ENCODE measurements at places on chromosomes 12 and 14.

GRCh38 chr12:27814851-27815591 lies 35.0 kb upstream of the MANSC4 start:
- DNase-seq = peak; percentile 57

DNA sequence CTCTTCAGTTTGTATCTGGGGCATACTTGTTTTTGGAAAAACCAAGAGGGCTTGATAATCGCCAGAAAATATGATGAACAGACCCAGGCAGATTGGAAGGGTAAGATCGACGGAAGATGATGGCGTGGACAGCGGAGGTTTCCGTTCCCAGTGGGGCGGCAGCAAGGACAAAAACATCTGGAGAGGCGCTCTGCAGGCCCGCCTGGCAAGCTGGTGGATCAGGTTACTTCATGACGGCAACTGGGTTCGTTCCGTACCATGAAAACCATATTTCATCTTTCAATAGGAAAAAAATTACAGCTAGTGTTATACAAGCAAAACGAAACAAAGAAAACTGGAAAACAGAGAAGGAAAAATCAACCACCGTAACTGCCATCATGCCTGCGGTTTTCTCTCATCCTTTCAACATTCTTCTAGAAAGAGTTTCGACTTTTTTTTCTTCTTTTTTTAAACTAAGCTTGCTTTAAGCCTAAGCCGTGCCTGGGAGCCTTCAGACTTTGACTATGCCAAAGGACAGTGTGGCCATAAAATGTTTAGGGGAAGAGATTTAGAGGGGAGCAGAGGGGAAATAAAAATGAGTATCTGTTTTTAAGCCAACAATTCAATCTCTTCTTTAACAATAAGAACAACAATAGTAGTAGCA lies 210.5 kb downstream of the FOXN3 start:
- peak; percentile 62 for DNase-seq

DNA sequence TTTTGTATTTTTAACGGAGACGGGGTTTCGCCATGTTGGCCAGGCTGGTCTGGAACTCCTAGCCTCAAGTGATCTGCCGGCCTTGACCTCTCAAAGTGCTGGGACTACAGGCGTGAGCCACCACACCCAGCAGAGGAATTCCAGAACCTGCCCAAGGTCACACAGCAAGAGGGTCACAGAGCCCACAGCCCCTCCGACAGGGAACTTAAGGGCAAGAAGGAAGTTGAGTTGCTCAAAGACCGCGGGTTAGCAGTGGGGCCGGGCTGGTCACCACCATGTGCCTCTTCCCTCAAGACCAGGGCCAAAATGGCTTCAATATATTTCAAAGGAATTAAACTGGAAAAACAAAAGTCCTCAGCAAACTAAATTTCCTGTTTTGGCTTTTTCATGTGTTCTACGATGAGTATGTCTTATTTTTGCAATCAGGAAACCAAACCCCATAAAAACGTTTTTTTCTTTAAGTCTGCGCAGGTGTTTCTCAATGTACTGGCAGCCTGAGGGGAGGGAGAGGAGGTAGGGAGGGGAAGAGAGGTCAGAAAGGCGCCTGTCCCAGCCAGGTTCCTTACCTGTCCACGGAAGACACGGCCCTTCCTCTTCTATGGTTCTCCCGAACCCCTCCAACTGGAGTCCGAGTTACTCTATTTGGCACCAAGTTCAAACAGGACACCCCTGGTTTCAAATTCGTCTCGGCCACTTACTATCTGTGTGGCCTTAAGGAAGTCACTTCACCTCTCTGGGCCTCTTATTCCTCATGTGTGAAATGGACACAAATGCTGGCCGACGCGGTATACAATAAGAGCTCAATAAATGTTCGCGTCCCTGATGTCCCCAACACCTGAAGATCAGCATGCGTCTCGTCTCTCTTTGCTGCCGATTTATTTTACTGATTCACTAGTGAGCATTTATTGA lies 778 bp downstream of the SLC8B1 start:
- no peak for DNase-seq

GRCh38 chr12:27014859-27015729 lies 910 bp upstream of the TM7SF3 start:
- DNase-seq = no peak

- no peak for DNase-seq
Measured at GRCh38 chr12:46484396-46485061, 112.0 kb upstream of the SLC38A2 start.

- DNase-seq = no peak
Measured at GRCh38 chr12:123265851-123266678, 5.6 kb downstream of the CDK2AP1 start.

GRCh38 chr12:6192604-6193380 lies 7.4 kb upstream of the CD9 start:
- no peak for DNase-seq

GRCh38 chr12:91893476-91893875 lies 252.2 kb downstream of the BTG1 start:
- no peak for DNase-seq

- DNase-seq = peak; percentile 76
Measured at GRCh38 chr12:29224572-29224971, 75.5 kb downstream of the FAR2 start.

GRCh38 chr12:53210843-53211242 lies 3.8 kb upstream of the ITGB7 start:
- DNase-seq = no peak

DNA sequence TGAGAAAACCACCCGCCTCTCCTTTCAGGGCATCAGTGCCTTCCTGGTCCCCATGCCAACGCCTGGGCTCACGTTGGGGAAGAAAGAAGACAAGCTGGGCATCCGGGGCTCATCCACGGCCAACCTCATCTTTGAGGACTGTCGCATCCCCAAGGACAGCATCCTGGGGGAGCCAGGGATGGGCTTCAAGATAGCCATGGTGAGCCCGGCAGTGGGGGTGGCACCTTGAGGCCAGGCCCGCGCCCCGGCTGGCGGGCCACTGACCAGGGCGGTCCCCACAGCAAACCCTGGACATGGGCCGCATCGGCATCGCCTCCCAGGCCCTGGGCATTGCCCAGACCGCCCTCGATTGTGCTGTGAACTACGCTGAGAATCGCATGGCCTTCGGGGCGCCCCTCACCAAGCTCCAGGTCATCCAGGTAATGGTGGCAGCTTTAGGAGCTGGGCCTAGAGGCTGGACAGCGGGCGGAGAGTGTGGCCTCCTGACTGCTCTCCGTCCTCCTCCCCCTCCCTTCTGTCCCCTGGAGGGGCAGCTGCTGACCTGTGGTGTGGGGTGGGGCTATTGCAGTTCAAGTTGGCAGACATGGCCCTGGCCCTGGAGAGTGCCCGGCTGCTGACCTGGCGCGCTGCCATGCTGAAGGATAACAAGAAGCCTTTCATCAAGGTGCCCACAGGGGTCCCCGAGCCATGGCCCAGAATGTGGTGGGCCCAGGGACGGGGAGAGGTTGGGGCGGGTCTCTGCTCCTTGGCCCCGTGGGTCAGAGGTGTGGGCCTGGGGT lies 12.8 kb downstream of the ACADS start:
- DNase-seq = no peak
